ENCODE measurements at places on chromosomes 3 and 15.

- no peak for DNase-seq
These were observed 251.1 kb downstream of the TJP1 start for GRCh38 chr15:29570948-29571791.

- DNase-seq = no peak
These were observed 347.8 kb downstream of the TBC1D5 start for GRCh38 chr3:17394541-17395155.

GRCh38 chr15:66614456-66614855 is 48.7 kb upstream of the LCTL start:
- DNase-seq = no peak

- DNase-seq = no peak
These were observed 487 bp downstream of the DUOX2 start for GRCh38 chr15:45113380-45113990.

DNA sequence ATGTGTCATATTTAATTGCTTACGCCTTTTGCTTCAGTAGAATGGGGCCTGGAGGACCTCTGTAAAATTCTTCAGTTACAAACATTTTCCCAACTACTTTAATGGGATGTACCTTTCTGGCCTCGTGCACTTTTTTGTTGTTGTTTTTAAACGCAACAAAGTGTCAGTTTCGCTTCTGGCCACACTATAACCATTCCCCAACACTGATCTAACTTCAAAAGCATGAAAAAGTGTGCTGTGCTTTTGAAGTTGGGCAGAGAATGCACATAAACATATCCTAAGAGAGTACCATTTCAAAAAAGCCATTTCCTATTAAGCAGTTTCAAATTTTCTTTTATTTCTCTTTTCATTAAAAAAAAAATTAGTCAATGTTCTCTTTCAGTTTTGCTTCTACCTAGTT is 435.8 kb downstream of the CNTN6 start:
- no peak for DNase-seq

DNA sequence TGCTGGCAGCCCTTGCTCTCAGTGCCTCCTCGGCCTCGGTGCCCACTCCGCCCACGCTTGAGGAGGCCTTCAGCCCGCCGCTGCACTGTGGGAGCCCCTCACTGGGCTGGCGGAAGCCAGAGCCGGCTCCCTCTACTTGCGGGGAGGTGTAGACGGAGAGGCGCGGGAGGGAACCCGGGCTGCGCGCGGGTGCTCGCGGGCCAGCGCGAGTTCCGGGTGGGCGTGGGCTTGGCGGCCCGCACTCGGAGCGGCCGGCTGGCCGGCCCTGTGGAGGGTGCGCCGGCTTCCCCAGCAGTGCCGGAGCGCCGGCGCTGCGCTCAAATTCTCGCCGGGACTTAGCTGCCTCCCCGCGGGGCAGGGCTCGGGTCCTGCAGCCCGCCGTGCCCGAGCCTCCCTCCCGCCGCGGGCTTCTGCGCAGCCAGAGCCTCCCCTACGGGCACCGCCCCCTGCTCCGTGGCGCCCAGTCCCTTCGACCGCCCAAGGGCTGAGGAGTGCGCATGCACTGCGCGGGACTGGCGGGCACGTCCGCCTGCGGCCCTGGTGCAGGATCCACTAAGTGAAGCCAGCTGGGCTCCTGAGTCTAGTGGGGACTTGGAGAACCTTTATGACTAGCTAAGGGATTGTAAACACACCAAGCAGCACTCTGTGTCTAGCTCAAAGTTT is 231.5 kb downstream of the EFHB start:
- no peak for DNase-seq

DNA sequence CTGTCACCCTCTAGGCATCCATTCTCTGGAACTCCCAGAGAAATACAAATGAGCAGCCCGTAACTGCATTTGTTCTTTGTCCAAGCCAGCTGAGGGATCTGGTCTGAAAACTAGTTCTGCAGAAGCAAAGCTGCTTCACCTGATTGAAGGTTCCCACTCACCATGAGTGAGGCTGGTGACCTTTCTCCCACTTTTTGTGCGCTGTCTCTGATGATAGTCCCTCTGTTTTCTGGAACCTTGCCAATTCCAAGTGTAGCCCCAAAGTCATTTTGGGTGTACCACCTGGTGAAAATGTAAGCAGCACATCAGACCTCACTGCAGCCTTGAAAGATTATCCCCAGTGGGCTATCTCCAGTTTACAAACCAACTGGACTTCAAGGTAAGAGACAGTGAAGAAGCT is 39.4 kb upstream of the BFSP2 start:
- DNase-seq = no peak

DNA sequence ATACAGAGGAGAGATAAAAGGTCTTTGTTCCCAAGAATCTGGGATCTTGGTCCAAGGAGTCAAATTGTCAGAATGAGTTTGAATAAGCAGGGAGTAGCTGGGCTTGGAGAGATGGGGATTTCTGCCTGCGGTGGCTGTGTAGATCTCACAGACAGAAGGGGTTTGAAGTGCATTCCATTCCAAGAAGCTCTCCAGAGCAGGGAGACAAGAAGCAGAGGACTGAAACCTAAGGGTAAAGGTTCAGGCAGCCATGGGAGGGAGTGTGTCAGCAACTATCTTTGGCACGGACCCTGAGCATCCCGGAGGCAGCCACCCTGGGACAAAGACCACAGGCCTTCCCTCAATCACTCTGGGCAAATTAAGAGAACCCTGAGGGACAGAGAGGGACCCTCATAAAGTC is 422.3 kb upstream of the WNT5A start:
- no peak for DNase-seq

DNA sequence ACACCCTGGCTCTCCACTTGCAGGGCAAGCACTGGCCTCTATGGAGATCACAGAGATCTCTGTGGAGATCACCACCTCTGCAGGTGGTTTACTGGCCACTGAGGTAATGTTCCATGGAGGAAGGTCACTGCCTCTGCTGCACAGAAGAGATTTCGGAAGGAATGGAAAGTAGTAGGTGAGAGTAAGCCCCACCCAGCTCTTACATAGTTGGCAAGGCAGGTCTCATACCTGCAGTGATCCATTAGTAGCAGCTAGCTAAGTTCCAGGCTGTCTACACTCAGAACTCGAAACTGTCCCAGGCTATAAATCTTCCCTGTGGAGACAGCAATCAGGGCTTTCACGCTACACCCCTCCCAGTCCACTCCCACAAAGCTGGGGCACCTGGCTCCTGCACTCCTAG is 194.3 kb upstream of the MANF start:
- no peak for DNase-seq

DNA sequence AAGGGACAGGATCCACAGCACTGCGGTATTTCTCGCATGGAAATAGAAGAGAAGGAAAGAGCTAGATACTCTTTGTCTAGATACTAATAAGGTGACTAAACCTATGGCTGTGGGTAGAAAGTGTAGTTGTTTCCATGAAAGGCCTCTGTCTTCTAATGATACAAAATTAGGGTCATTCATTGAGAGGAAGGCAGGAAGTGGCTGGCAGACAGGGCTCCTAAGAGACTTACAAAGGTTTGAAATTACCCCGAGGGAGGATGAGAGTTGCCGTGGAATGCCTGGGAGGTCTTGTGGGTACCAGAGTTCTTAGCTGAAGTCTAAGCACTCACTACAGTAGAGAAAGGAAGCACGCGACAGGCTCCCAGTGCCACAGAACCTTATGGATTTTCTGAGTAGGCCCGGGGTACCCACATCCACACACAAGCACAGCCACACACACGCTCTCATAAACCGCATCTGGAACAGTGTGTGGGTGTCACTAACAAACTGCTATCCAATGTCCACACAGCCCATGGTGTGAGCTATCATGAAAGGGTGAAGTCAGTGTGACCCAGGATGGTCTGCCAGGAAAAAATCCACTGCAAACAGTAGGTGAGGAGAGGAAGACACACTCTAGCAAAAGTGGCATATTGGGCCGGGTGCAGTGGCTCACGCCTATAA is 221.4 kb downstream of the FAM43A start:
- DNase-seq = no peak

- DNase-seq = no peak
These were observed 45.1 kb downstream of the RAB11A start for GRCh38 chr15:65914386-65914785.

DNA sequence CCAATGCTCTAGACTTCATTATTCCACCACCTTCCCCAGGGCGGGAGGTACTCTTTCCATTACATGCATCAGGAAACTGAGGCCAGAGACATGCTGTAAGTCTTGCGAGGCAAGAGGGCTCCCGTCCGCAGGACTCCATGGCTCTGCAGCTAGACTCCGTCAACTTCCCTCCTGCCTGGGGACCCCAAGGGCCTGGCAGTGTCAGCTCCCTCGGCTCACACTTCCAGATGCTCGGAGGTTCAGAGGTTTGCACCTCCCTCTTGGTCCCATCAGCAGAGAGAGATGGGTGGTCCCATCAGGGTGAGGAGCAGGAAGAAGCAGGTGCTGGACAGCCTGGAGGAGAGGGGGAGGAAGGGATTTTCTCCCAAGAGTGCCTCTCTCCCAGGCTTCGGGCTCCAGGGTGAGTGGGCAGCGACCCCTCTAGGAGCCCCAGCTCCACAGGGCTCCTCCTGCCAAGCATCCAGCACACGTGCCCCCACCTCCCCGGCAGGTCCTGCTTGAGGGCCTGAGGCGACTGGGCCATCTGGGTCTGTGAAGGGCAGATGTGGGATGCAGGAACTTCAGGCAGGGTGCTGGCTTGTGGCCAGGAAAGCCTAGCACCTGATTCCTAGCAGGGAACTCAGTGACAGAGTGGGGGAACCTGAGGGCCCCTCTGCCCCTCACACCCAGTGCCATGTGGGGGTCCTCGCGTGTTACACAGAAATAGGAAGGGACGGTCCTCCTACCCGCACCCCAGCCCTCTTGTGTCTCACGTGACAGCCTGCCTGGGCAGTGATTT is 9.3 kb downstream of the PAK6 start:
- DNase-seq = no peak

- DNase-seq = no peak
These were observed 106.6 kb downstream of the TGFBR2 start for GRCh38 chr3:30712991-30713390.

DNA sequence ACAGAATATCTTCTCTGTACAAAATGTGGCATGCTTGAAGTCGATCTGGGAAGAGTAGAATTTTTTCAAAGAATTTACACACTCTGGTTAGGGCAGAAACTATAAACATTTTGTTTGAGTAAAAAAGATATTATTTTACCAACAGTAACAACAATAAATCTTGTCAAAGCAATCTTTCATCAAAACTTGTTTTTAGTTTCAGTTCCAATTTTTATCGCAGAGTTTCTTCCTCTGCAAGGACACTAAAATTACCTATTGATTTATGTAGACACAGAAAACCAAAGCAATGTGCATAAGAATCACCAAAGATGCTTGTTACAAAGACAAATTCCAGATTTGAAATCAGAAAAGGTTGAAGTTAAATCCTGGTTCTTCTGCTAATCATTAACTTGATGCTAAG is 61.9 kb downstream of the CGGBP1 start:
- no peak for DNase-seq

DNA sequence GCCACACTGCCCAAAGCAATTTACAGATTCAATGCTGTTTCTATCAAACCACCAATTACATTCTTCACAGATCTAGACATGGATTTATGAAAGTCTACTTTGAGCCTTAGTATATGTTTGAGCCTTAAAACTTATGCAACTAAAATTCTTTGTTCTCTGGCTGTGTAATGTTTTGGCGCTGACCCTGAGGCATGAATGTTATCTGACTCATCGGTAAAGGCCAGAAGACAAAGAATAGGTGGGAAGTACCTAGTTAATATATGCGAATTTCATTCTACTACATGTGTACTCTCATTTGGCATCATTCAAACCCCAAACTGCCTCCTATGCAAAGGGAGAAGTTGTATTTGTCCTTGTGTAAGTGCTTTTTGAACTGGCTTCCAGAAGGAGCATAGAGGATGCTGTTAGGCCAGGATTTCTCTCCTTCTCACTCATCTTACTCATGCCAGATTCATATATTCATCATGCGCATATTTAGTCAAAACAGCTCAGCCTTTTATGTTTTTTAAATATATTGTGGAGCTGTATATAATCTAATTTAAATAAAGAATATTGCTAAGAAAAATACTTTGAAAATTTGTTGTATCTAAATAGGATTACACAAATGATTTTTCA is 204.2 kb downstream of the NFKBIZ start:
- DNase-seq = no peak

DNA sequence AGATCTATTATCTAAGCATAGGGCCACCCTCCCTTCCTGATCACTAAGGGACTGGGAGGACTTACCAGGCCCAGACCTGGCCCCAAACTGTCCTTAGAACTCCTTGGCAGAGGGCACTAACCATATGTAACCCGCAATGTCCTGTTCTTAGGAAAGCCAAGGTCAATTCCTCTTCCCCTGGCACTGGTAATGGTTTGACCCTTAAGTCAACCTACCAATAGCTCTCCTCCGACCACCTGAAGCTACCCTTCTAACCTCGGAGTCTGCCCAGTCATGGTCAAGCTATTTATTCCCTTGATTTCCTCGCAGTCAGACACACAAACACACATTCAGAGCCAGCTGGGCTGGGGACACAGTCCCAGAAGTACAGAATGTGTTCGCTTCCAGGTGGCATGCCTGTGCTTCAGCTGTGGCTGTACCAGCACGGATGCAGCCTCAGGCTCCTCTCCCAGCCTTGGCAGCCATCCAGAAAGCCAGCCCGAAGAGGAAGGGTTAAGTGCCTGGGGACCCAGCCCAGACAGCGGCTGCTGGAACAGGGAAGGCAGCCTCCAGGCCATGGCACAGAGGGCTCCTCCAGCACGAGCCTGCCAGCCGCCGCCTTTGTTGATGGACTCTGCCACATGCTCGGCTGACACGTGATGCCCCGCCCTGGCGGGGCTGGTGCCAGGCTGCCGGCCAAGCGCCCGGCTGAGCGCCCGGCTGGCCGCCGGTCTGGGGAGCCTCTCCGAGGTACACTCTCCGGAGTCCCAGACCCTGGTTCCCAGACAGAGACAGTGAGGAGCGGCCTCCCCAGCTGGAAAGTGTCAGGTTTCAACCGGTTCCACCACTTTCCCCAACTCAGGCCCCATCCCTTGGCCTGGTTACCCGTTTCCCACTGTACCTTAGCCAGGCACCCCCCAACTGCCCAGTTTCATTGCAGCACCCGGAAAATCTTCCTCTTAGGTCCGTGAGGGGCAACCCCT is 5.5 kb downstream of the BMF start:
- no peak for DNase-seq

- DNase-seq = no peak
These were observed 184.2 kb upstream of the STAC start for GRCh38 chr3:36196058-36196457.

- DNase-seq = no peak
These were observed 140.4 kb downstream of the NFKBIZ start for GRCh38 chr3:101989578-101990200.

GRCh38 chr3:85560088-85560785 is 601.4 kb downstream of the CADM2 start:
- no peak for DNase-seq

GRCh38 chr3:32102289-32102688 is 4.1 kb upstream of the GPD1L start:
- no peak for DNase-seq

- DNase-seq = no peak
These were observed 180.7 kb upstream of the PDZRN3 start for GRCh38 chr3:73805435-73805834.

- DNase-seq = no peak
These were observed 121.8 kb upstream of the NPHP3 start for GRCh38 chr3:132843851-132844553.

DNA sequence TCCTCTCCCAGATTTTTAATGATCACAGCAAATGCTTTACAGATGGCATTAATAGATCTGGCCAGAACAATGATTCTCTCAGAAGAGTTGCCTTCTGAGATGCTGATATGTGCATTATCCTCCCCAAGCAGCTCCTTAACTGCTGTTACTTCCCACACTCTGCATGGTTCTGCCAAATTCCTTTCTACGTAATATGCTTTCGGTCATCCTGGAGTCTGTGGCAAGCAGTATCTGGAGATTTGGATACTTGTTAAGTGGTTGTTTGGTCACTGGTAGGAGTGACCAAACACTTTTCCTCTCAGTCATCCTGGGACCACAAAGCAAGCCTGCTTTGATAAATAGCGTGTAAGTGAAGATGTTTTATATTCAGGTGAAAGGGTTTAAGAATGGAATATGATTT is 71.1 kb upstream of the CCNL1 start:
- DNase-seq = no peak

All from effector CD4-positive, alpha-beta T cell (primary cell).